CD4-positive, alpha-beta T cell treated with Interleukin-4 for 4 hours (primary cell): ENCODE measurements at places on chromosomes 16 and 17.

DNA sequence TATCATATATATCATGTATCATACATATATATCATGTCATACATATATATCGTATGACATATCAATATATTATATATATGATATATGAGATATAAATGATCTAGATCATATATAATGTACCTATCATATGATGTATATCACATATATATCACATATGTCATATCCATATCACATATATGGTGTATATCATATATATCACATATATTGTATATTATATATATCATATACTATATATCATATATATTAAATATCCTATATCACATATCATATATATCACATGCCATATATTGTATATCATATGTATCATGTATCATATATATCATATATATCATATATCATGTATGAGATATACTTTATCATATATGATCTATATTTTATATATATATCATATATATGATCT, 355.9 kb upstream of the RBFOX1 start:
- DNase-seq: no peak

DNA sequence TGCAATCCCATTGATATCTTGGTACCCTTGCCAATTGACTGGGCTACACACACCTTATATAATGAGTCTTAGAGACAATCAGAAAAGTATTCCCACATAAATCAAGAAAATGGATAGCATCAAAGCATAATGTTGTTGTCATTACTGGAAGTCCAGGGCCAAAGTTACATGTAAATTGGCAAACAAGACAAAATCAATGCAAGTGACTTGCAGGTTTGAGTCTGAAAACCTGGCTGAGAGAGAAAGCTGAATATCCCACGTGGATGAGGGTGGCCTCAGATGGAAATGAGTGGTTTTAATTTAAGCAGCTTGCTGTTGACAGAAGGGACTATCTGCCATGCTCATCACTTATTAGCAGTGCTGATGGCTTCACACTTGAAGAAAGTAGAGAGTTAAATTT, 324.0 kb upstream of the MON1B start:
- no peak for DNase-seq

GRCh38 chr16:86630471-86630870, 52.1 kb downstream of the FOXL1 start:
- no peak for DNase-seq

GRCh38 chr17:55763856-55764255, 13.0 kb downstream of the PCTP start:
- DNase-seq: no peak

- no peak for DNase-seq
Measured at GRCh38 chr16:75087375-75087979, 29.1 kb downstream of the LDHD start.

DNA sequence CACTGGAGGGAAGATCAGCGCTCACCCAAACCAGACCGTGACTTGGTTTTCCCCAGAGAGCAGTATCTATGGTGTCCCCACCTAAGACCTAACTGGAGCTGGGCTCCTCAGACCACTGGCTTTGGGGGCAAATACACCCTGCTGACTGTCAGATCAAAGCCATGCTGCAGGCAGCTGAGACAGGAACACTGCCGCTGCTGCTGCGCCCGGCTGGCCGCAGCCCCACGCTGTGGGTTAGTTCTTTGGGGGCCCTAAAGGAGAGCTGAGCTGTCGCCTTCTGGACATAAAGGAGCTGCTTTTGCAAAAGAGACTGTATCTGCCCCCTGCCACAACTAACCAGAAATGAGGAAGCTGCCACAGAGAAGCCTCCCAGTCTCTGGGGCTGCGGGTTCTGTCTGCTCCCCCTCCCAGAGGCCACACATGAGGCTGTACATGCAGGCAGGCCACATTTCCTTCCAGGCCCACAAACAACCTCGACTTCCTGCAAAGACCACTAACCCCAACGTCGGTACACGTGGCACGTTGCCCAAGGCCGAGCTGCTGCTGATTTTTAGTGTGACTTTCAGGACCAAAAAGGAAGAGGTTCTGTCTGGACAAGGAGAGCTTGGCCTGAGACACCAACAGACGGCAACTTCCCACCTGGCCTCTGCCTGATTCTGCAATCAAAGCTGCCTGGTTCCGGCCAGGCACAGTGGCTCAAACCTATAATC, 18.2 kb upstream of the ABR start:
- peak; percentile 68 for DNase-seq

- no peak for DNase-seq
Measured at GRCh38 chr16:3645108-3645503, 9.4 kb upstream of the DNASE1 start.

DNA sequence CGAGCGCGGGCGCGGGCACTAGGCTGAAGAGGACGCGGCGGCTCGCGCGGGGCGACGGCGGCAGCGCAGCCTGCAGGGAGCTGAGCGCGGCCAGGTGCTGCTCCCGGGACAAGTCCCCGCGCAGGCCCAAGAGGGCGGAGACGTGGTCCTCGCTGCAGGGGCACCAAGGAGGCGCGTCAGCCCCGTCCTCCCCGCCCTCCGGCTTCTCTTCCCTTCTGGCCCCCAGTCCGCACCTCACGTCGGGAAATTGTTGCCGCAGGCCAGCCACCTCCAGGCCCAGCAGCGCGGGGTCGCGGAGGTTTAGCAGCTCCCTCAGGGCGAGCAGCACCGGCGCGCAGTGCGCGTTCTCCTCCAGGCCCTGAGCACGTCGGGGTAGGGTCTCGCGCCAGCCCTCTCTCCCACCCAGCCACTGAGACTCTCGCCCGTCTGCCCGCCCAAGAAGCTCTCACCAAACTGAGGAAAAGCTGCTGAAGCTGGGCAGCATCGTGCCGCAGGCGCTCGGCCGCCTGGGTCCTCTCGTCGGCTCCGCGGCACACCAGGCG, 761 bp upstream of the MATCAP1 start:
- no peak for DNase-seq

- DNase-seq: no peak
Measured at GRCh38 chr16:67720236-67720635, 1.1 kb upstream of the GFOD2 start.

DNA sequence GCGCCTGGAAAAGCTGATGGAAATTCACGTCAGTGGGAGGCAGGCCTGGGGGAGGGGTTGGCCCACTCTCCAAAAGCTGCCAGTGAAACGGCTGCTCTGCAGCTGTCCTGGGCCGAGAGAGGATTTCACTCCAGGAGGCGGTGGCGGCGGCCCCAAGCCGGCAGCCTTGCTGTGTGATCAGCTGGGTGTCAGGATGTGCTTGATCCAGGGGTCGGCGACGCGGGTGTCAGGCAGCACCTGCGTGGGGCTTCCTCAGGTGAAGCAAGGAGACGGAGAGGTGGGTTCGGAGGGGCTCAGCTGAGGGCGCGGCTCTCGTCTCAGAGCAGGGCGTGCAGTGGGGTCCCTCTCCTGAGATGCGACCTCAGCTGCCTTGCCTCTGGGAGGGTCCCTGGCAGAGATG, 7.0 kb downstream of the CBFA2T3 start:
- DNase-seq: no peak

GRCh38 chr17:14580499-14580898, 279.6 kb downstream of the HS3ST3B1 start:
- no peak for DNase-seq

DNA sequence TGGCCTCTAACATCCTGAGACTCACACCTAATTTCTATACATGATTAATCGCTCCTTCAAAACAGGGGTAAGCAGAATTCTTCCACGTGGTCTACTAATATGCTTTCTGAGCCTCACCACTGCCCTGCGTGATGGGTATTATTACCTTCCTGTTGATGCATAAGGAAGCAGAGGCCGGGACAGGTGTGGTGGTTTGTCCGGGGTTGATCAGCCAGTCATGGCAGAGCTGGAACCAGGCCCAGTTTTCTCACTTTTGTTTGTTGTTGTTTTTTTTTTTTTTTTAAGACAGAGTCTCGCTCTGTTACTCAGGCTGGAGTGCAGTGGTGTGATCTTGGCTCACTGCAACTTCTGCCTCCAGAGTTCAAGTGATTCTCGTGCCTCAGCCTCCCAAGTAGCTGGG, 31.2 kb downstream of the RNF135 start:
- no peak for DNase-seq

- DNase-seq: peak; percentile 17
Measured at GRCh38 chr17:77140878-77141767, at the start of gene SEC14L1. SEC14L1 (plus strand) TSS chr17:77140969; CDS start chr17:77143597, 2,628 bp downstream.

DNA sequence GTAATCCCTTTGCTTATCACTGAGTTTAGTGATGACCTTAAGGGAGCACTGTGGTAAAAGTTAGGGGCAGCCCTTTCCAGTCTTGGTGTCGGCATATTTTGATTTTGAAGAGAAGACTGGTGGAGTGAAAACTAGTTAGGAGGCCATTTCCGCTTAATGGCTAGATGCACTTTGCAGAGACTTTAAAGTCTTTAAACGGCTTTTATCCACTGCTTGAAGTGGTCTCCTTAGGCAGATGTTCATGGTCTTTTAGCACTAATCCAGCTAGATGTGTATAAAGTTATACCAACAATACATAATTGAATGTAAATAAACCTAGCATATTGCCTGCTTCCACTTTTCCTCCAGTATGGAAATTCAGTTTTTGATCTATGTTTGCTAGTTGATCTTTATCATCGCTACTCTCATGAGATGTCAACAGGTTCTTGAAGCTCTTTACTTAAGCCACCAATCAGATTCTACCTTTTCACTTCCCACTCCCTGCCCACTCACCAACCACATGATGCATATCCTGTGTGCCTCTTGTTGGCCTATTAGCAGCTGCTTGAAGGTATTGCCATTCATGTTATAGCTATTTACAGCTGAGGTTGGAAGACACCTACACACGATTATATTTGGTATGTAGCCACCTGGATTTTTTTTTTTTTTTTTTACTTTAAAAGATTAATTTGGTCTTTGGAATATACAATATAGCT, 132.0 kb downstream of the NLK start:
- peak; percentile 3 for DNase-seq

- DNase-seq: no peak
Measured at GRCh38 chr17:31251105-31251969, 45.7 kb downstream of the OMG start.

- no peak for DNase-seq
Measured at GRCh38 chr16:85573696-85574641, 39.2 kb upstream of the GSE1 start.

DNA sequence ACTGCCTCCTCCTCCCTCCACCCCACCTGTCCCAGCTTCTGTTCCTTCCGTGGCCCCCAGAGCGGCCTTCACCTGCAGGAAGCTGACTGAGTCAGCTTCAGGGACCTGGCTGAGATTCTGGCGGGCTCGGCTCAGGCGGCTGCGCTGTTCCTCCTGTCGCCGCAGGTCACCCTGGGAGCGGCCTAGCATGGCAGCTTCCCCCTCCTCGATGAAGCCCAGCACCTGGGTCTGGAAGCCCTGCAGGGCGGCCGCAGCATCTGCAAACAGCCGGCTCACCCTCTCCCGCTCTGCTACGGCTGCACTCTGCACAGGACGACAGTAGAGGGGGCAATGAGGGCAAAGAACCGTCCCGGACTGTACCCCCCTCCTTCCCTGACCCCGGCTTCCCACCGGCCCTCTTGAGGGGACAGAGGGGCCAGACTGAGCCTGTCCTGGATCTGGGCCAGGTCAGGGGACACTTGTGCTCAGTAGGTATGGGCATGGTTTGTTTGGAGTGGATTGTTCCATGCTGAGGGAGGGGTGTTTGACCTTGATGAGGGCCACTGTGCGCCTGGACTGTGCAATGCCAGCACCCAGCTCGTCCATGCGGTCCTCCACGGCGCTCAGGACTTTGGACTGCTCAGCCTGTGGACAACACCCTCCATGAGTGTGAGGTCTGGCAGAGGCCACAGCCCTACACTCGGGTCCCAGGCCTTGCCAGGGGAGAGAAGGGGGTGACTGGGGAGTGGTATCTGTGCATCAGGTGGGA, 2.0 kb downstream of the TRIM47 start:
- peak; percentile 89 for DNase-seq

DNA sequence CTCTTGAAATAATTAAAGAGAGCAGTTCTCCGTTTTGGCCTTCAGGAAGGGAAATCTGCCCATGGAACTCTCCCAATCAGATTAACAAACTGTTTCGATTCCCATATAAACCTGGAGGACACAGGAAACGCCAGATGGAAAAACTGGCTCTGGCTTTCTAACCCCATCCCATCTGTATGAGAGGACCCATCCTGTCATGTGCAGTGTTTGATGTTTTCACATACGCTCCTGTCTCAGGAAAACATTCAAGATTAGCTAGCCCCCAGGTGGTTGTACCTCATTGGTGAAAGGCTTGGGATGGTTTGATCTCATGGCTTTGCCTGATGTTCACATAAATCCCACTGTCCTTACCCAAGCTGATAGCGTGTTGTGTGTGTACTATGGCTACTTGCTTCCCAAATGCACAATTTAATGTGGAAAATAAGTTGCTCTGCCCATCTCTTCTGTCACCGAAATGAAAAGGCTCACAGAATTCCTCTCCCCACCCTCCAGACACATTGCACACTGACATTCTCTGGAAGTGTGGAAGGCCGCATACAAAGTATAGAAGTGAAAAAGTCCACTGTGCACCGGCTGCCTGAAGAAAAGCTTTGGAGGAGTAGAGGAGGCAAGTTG, 18.2 kb upstream of the ERN1 start:
- DNase-seq: no peak

GRCh38 chr17:75151930-75152329, 2.4 kb downstream of the JPT1 start:
- DNase-seq: peak; percentile 12

DNA sequence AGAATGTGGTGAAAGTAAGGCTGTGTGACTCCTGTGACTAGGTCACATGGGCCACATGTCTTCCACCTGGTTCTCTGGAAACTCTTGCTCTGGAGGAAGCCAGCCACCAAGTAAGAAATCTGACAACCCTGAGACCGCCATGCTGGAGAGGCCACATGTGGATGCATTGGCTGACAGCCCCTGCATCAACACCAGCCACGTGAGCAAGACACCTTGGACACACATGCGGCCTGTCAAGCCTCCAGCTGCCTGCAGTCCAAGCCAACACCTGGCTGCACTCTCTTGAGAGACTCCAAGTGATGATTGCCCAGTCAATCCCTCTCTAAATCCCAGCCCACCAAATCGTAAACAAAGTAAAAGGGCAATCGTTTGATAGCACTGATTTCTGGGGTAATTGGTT, 112.6 kb downstream of the FOXL1 start:
- no peak for DNase-seq

DNA sequence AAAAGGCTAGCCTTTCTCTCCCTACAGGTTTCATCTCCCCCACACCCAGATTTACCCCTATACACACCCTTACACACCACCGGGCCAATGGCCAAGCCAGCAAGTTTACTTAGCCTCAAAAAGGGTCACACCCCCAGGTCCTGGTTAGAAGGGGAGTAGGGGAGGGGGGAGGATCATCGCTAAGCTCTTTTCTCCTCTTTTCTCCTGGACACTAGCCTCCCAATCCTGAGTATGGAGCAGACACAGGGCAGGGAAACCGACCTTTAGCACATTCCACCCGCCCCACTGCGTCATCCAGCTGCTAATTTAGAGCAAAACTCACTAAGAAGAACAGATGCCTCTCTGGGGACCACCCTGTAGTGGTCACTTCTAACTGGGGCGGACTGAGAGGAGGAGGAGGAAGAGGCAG, 4.4 kb downstream of the ACLY start:
- DNase-seq: no peak
